ENCODE measurements at places on chromosomes 16 and 17.

DNA sequence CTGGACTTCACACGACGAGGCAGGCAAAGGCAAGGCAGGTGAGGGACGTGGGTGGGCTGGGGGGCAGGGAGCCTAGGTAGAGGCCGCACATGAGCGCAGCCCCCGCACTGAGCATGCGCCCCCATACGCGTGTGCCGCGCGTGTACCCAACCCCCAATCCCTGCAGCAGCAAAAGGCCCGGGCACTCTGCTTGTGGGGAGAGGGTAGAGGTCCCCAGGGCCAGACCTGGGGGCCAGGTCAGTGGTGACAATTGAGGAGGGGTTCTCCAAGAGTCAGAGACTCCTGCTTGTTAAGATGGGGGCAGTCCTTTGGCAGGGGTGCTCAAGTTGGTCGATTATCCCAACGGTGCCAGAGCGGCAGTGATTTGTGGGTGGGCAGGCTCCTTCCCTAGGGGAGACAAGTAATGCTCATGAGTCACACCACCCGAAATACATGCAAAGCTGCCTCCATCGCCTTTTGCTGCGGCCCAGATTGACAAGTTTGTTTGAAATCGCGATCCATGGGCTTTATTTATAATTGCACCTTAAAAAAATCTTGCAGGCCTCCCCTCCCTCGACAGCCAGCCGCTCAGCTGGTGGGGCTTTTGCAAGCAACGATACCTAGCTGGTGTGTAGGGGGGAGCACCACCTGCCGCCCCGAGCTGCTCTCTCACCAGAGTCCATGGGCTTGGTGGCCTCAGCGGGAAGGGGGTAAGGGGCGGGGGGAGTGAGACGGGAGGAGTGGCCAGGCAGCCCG, 1.1 kb upstream of the GIT1 start:
- DNase-seq, result no peak

- DNase-seq, result no peak
Observed at GRCh38 chr16:21214086-21214485, 2.7 kb upstream of the ZP2 start.

GRCh38 chr17:78324391-78325075, 35.3 kb downstream of the SOCS3 start:
- no peak for DNase-seq

- DNase-seq, result no peak
Observed at GRCh38 chr16:87044829-87045228, 272.4 kb downstream of the C16orf95 start.

DNA sequence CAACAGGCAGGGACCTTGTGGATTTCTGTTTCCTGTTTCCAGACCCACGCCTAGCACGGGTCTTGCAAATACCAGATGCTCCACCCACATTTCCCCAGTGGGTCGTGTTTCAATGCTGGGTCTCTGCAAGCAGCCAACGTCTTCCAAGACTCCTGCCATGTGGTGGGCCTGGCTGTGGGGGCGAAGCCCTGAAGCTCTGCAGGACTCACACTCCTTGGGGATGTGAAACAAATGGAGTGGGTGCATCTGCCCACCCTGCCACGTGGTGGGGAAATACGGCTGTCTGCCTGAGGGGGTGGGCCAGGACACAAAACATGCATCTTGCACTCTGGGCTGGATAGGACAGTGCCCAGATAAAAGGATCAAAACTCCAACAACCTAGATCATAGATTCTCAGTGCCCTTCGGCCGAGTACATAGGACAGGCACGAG, 32.6 kb downstream of the FA2H start:
- no peak for DNase-seq

GRCh38 chr16:57538235-57538721, 1.9 kb upstream of the CCDC102A start:
- DNase-seq, result no peak

DNA sequence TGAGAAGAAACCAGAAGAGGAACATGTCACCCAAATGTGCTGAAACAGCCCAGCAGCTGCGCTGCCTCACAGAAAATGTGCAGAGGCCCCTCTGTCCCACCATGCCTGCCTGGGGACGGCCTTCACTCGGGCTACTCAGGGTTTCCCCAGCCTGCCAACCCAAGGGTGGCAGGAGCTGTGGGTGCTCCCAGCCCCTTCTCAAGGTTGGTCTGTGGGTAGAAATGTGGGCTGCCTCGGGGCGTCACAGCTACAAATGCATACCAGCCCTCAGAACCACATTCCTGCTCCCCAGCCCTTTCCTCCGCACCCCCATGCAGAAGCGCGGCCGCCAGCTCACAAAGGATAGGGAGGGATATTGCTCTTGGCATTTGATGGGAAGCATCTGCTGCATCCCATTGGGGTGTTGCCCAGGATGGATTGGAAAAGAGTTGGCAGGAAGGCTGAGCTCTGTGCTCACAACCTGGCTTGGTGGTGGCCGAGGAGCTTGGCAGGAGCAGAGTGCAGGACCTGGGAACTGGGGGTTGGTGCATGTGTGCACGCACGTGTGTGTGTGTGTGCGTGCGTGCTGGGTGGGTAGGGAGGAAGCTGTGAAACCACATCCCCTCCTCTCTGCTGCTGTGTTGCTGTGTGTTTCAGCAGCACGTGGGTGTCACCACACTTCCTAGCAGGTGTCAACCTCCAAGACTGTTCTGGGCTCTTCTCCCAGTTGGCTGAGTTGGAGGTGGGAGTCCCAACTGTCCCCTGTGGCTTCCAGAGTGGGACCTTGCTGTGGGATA, 304.4 kb downstream of the SEC14L1 start:
- DNase-seq, result no peak

DNA sequence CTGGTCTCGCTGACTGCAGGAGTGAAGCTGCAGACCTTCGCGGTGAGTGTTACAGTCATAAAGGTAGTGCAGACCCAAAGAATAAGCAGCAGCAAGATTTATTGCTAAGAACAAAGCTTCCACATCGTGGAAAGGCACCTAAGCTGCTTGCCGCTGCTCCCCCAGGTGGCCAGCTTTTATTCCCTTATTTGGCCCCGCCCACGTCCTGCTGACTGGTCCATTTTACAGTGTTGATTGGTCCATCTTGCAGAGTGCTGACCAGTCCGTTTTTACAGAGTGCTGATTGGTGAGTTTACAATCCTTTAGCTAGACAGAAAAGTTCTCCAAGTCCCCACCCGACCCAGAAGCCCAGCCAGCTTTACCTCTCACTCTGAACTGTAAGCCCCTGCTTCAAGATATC, 227.8 kb downstream of the ABCC12 start:
- DNase-seq, result no peak

GRCh38 chr17:68437979-68438822, 19.1 kb downstream of the WIPI1 start:
- DNase-seq, result no peak

DNA sequence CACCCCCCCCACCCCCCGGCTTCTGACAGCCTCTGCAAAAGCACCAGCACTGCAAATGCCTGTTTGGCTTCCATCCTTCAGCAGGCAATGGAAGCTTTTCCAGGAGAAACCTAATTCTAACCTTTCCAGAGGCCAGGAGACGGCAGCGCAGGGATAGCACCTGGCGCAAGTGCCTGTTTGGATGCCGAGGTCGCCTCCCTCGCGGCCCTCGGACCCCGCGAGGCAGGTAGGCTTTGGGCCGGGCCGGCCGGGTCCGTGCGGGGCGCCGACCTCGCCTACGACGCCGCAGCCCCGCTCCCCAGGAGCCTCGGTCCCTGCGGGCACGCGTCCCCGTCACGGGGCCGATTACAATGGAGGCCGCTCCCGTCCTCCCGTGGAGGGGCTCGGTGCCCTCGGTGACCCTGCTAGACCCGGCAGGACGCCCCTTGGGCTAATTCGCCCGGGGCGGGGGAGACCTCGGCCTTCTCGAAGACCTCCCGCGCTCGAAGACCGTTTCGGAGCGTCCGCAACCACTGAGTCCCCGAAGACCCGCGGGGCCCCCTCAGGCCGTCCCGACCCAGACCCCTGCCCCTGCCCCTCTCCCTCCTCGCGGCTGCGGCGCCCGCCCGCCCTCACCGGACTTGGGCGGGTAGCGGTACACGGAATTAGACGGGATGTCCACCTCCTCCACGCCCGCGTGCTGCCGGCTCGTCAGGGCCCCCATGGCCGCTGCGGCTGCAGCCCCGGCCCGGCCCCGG, 587 bp downstream of the RNF157 start:
- DNase-seq, result no peak

DNA sequence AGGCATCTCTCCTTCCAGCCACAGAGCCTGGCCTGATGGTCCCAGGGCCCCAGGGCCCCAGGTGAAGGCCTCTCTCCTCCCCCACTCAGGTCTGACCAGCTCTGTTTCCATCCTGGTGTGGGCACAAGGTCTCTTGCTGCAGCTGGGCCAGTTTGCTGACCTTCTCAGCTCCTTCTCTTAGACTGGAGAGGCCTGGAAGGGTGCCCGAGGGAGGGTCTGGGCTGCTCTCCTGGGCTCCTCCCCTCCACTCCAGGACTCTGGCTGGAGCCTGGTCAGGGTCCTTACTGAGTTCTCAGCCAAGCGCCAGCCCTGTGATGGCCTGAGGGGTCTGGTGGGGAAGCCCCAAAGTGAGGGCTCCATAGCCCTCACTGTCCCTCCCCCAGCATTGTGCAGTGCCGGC, 12.4 kb downstream of the SOCS3 start:
- no peak for DNase-seq

- DNase-seq, result no peak
Observed at GRCh38 chr17:77857613-77858012, 100.9 kb upstream of the TNRC6C start.

DNA sequence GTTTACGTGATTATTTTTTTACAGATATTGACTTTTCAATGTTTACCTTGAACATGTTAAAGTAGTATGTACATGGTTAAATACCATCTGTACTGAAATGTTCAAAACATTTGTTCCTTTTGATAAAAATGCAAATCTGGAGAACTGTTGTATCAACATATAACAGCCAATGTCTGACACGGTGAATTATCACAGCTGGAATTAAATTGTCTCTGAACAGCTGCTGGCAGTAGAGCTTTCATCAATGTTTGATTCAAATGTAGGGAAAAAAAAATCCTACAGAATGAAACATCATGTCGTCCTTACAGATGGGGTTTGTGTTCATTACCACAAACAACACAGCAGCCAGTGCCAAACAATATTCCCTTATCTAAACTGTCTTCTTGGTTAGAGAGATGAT, 79.9 kb downstream of the TOX3 start:
- DNase-seq, result no peak

DNA sequence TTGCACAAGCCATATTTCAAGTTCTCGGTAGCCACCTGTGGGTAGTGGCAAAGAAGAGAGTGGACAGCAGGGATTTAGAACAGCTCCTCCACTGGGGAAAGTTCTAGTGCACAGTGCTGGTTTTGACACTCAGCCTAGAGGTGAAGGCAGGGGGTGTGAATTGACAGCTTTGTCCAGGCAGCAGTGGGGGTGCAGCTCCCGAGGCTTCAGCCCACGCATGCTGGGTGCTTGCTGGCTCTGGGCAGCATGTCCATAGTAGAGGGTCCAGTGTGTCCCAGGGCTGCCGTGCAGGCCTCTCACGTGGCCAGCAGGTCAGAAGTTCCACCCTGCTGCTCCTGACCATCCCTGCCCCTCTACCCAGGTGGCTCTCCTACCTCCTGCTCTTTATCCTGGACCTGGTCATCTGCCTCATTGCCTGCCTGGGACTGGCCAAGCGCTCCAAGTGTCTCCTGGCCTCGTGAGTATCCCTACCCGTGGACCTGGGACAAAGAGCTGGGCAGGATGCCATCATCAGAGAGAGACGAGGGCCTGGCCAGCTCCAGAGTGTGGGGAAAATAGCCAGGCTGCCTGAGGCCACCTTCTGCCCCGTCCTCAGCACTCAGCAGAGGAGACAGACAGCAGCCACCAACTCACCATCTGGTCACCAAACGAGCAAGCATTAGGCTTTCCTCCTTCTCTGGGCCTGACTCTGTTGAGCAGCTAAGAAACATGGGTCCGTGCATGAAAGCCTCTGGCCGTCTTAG, 29.8 kb downstream of the TTYH2 start:
- DNase-seq, result no peak

GRCh38 chr16:83549316-83550182, 258.2 kb upstream of the HSBP1 start:
- no peak for DNase-seq

GRCh38 chr16:89359264-89360147, 130.9 kb downstream of the ANKRD11 start:
- no peak for DNase-seq

GRCh38 chr17:61130330-61130729, 269.3 kb upstream of the TBX2 start:
- no peak for DNase-seq

- no peak for DNase-seq
Observed at GRCh38 chr16:87740441-87740840, 25.3 kb downstream of the KLHDC4 start.

- no peak for DNase-seq
Observed at GRCh38 chr17:47009759-47010594, 30.9 kb upstream of the RPRML start.

GRCh38 chr17:4505187-4505586, 6.5 kb downstream of the SPNS2 start:
- no peak for DNase-seq

- DNase-seq, result no peak
Observed at GRCh38 chr17:76720941-76721340, 5.5 kb downstream of the JMJD6 start.

- DNase-seq, result no peak
Observed at GRCh38 chr17:49193513-49194296, 16.7 kb downstream of the GNGT2 start.

GRCh38 chr16:58031016-58031800, 5.7 kb downstream of the MMP15 start:
- DNase-seq, result no peak

GRCh38 chr17:19286751-19287341, 49.7 kb downstream of the EPN2 start:
- no peak for DNase-seq

- no peak for DNase-seq
Observed at GRCh38 chr16:84749072-84749471, 49.3 kb downstream of the USP10 start.

DNA sequence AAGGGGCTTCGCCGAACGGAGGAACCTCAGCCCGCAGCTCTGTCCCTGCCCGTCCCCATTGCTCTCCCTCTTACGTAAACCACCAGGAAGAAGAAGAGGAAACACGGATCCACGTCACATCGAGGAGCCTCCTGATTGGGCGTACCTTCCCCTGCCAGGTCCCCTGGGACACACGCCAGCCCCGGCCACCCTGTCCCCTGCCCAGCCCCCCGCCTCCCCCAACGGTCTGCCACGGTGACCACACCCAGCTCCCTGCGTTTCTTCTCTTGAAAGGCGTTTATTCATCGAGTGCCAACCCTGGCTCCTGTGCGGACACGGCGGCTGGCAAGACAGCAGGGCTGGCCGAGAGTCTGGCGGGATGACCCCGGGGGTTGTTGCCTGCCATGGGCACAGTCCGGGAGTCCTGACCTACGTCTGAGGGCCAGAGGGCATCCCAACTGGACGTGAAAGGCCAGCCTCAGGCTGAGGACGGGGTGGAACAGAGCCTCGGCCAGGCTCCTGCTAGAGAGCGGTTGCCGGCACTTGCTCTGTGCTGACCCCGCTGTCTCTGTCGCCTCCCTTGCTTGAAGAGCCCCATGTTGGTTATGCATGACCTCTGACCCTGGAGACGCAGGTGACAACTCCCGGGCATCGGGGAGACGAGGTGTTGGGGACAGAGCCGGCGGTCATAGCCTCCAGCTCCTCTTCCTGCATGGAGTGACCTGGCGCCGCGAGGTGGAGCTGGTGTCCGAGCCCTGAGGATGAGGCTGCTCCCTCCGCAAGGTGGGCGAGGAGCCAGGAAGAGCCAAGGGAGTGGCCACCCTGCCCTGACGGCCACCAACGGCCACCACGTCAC, 40.5 kb upstream of the ACSF3 start:
- DNase-seq, result no peak
